ENCODE measurements at places on chromosomes 3 and 15. TPM values are rescaled to one million over a fixed set of nuclear protein-coding genes. Genes with fewer than 3 reads are reported as not detected.

KCTD6 gene
- total RNA-seq = 4.4 TPM

TRAT1 gene
- not detected for total RNA-seq

GOLGA6L7 gene
- total RNA-seq = not detected

EXD1 gene
- not detected for total RNA-seq

All from bladder microvascular endothelial cell (primary cell).